Lung (tissue), 17 donors: ENCODE measurements at places on chromosomes 4 and X. TPM values are rescaled to one million over a fixed set of nuclear protein-coding genes. Genes with fewer than 3 reads are reported as not detected.

DNA sequence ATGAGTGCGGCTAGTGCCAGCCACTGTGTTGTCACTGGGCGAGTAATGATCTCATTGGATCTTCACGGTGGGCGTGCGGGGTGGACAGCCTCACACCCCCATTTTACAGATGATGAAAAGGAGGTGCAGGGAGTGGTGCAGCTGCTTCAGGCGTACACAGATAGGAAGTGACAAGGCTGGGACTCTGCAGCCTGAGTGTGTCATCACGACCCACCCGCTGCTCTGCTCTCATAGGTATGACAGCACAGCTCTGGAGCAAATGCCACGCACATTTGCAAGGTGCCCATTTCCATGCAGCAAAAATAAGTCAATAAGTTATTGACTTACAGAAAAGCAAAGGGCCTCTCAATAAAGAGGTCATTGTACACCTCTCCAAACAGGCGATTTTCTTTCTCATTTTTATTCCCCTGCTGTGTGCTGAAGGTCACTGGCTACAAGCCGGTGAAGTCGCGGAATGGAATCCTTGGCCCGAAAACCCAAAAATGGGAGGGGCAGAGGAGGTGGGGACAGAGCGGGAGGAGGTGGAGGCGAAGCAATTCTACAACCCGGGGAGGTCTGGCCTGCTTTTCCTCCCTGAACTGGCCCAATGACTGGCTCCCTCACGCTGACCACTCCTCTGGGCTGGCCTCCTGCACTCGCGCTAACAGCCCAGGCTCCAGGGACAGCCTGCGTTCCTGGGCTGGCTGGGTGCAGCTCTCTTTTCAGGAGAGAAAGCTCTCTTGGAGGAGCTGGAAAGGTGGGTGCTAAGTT, at the start of gene SOD3:
TSS of gene SOD3 (plus strand) at position 658 of the 750 bp plus-strand sequence. CDS start 3,949 bp downstream, outside the sequence.
- H3K27me3 ChIP-seq: no peaks in the 10 kb centered on the region
- no peaks in the 10 kb centered on the region for H3K36me3 ChIP-seq
- H3K4me3 ChIP-seq: no peak within 1 kb of the TSS
- H3K27ac ChIP-seq: peak within 1 kb of the TSS; percentile 59

DNA sequence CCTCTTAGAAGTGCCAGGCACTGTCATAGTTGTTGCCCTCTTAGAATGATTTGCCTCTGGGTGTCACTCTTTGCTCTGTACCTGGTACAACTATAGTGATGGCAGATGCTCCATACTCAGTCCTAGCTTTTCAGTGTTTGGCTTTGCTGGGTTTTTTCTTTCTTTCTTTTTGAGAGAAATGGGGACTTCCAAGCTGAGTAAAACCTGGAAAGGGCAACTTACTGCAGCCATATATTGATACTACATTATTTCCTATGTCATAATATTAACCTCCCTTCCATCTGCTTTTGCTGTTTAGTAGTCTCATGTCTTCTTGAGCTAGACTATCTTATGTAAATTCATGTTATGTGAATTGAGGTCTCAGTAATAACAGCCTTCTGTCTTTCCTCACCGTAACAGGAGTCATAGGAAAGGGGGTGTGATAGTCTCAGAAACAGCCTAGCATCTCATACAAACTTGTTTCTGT, 49.0 kb downstream of the NIPAL1 start:
- no peak overlapping the region for H3K27ac ChIP-seq
- no peak overlapping the region for H3K4me3 ChIP-seq
- H3K27me3 ChIP-seq: no peaks in the 10 kb centered on the region
- no peaks in the 10 kb centered on the region for H3K4me1 ChIP-seq
- DNase-seq: no peak
- H3K36me3 ChIP-seq: no peaks in the 10 kb centered on the region

- no peak for DNase-seq
- H3K4me1 ChIP-seq: no peaks in the 10 kb centered on the region
- H3K36me3 ChIP-seq: no peaks in the 10 kb centered on the region
- H3K27ac ChIP-seq: no peak overlapping the region
- H3K4me3 ChIP-seq: no peak overlapping the region
These were observed 197.0 kb downstream of the ASB9 start for GRCh38 chrX:15072880-15073279.

DNA sequence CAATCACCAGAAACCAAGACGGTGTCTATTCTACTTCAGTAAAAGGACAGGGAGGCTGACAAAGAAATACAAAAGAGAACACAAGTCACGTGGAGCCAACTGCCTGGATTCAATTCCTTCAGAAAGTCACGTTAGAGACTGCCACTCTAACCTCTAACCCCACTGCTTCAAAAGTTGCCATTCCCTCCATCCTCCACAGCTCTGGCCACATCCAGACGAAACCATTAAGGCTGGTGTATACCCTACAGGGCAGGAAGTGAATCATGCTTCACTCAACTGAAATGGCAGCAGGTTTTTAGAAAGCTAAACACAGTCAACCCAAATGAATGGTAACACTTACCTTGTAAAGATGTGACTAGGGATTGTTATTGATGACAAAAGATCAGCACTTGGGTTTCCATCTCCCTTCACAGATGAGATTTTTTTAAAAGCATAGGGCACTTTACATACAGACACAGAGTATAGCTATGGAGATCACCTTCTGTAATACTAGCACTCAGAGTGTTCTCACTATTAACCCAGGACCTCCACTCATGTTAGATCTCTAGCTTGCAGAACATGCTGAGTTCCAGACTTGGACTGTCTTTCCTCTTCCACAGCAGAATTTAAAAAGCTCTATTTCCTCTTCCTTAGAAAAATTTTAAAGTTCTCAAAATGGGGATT, 37.4 kb downstream of the MAML3 start:
- DNase-seq: no peak
- H3K4me1 ChIP-seq: no peaks in the 10 kb centered on the region
- no peaks in the 10 kb centered on the region for H3K36me3 ChIP-seq
- H3K27ac ChIP-seq: no peak overlapping the region

The SPOCK3 gene
- 1.4 TPM for total RNA-seq

The RAB28 gene
- total RNA-seq: 27.7 TPM

DNA sequence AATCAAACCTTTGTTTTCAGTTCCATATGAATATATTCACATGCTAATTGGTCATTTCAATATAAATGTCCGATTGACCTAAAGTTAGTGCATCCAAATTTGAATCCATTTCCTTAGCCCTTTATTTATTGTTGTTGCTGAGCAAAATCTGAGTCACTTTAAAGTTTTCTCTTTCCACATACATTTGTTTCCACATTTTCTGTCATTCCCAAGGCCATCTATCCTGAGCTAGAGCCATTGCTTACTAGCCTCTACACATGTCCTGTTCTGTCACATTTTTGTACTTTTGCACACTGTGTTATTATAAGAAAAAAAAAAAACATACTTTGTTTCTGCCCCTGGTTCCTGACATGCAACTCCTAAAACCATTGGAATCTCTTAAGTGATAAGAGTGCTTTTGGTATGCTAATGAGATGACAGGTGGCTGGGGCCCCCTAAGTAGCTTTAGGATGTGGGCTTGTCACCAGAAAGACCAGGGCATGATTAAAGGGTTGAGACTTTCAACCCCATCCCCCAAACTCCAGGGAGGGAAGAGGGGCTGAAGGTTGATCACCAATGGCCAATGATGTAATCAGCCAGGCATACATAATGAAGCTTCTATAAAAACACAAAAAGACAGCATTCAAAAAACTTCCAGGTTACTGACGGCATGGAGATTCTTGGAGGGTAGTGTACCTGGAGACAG, 353.3 kb upstream of the MAGEB16 start:
- no peaks in the 10 kb centered on the region for H3K27me3 ChIP-seq
- no peaks in the 10 kb centered on the region for H3K4me1 ChIP-seq
- no peak for DNase-seq
- no peak overlapping the region for H3K4me3 ChIP-seq
- no peak overlapping the region for H3K27ac ChIP-seq

The GPR119 gene
- total RNA-seq: not detected

DNA sequence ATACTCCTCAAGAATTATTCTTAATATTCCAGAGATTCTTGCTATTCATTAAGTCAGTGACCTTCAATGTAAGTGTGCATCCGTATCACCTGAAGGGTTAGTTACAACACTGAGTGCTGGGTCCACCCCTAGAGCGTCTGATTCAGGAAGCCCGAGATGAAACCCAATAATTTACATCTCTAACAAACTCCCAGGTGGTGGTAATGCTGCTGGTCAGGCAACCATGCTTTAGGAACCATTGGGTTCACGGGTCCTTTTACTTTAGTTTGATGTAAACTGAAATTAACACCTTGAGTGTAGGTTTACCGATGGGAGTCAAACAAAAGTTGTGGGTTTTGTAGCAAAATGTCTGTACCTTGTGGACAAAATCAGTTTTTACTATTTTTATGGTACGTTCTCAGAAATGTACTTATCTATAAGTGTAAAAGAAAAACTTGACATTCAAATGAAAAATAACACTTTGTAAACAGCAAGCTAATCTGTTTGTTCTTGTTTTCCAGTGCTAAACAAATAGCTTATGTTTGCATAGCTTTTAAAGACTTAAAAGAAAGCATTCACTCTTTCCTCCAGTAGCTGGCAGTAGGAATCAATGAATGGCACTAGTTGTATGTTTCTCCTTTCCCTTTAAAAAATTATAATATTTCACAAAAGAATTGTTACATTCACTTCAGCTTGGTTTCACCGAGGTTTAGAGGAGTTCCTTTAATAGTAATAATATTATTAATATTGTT, 32.7 kb downstream of the ACE2 start:
- no peaks in the 10 kb centered on the region for H3K36me3 ChIP-seq
- no peak overlapping the region for H3K4me3 ChIP-seq
- peak; percentile 44 for DNase-seq
- peaks cover 2% of the 10 kb centered on the region for H3K27me3 ChIP-seq
- no peak overlapping the region for H3K27ac ChIP-seq

DNA sequence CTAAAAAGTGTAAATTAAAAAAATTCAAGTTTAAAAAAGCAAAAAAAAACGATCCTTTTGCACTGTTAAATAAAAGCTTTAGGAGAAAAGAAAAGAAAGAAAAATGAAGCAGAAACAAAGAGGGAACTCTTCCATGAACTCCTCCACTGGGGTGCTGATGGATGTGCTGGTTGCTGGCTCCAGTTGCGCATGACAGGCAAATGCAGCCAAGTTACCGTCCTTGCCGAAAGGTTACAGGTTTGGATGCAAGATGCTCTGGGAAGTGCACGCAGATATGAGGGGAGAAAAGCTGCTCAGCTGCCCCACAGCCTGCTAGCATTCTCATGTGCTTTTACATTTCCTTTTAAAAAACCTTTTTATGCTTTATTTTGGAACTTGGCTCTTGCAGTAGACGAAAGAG, 58.5 kb downstream of the HADH start:
- no peak overlapping the region for H3K27ac ChIP-seq
- no peak overlapping the region for H3K4me3 ChIP-seq
- no peaks in the 10 kb centered on the region for H3K36me3 ChIP-seq
- H3K4me1 ChIP-seq: peaks cover 5% of the 10 kb centered on the region
